ENCODE measurements at places on chromosomes 16 and 17. TPM values are rescaled to one million over a fixed set of nuclear protein-coding genes. Genes with fewer than 3 reads are reported as not detected.

EPOP gene
- total RNA-seq, result 13.5 TPM

NOD2 gene
- total RNA-seq, result not detected

PYY gene
- total RNA-seq, result not detected

CLDN9 gene
- total RNA-seq, result 0.30 TPM

GPRC5B gene
- total RNA-seq, result 24.6 TPM

RAC3 gene
- total RNA-seq, result 40.1 TPM

ITGAX gene
- 1.2 TPM for total RNA-seq

FSCN2 gene
- total RNA-seq, result 1.1 TPM

NPIPA5 gene
- total RNA-seq, result 0.75 TPM

HES7 gene
- 2.5 TPM for total RNA-seq

SPEM3 gene
- not detected for total RNA-seq

KRTAP1-5 gene
- not detected for total RNA-seq

SLC4A1 gene
- not detected for total RNA-seq

LRRC75A gene
- 1.2 TPM for total RNA-seq

SPNS2 gene
- total RNA-seq, result 14.1 TPM

SDR42E2 gene
- not detected for total RNA-seq

NSF gene
- 21.7 TPM for total RNA-seq

ATP1B2 gene
- 0.23 TPM for total RNA-seq

NETO2 gene
- 89.8 TPM for total RNA-seq

LPO gene
- total RNA-seq, result not detected

EMP2 gene
- total RNA-seq, result 23.7 TPM

ST6GALNAC2 gene
- 0.32 TPM for total RNA-seq

HSD11B2 gene
- total RNA-seq, result 1.7 TPM

COL1A1 gene
- 7.9 TPM for total RNA-seq

NPIPB2 gene
- total RNA-seq, result 3.2 TPM

HOXB4 gene
- 0.12 TPM for total RNA-seq

CLDN7 gene
- 0.71 TPM for total RNA-seq

APOH gene
- total RNA-seq, result 3.6 TPM

CNGB1 gene
- total RNA-seq, result 0.07 TPM

TCAP gene
- 1.0 TPM for total RNA-seq

WNK4 gene
- 1.7 TPM for total RNA-seq

SMIM36 gene
- total RNA-seq, result not detected

METTL16 gene
- 31.8 TPM for total RNA-seq

PROCA1 gene
- 2.0 TPM for total RNA-seq

ZSCAN10 gene
- not detected for total RNA-seq

PLSCR3 gene
- 36.1 TPM for total RNA-seq

ABCA10 gene
- 0.13 TPM for total RNA-seq

SMIM5 gene
- 0.32 TPM for total RNA-seq

WNT3 gene
- total RNA-seq, result 3.8 TPM

NDUFAF8 gene
- 107 TPM for total RNA-seq

CTF1 gene
- total RNA-seq, result 0.09 TPM

CCL17 gene
- total RNA-seq, result not detected

CEMP1 gene
- not detected for total RNA-seq

GPR179 gene
- 0.05 TPM for total RNA-seq

ASPA gene
- not detected for total RNA-seq

LGALS9B gene
- total RNA-seq, result not detected

NBR1 gene
- total RNA-seq, result 41.3 TPM

HAS3 gene
- 51.4 TPM for total RNA-seq
